ENCODE measurements at places on chromosomes 2 and 18.

DNA sequence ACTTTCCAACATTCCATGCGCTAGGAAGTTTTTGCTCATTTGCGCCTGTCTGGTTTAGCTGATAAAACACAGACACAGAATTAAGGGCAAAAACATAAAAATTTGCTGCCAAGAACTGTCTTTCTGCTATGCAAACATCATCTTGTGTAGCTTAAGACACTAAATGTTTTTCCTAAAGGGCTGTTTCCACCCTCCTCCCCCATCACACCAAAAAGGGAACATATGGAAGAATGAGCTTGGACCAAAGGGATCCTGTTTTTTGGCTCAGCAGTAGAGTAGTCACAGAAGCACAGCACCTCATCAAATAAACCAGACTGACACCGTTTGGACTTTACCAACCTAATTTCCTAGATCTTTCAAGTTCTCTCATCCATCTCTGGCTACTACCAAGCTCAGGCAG is 210.1 kb downstream of the ZNF521 start:
- DNase-seq, result no peak

GRCh38 chr18:77671456-77672167 is 422.0 kb downstream of the GALR1 start:
- DNase-seq, result no peak

- no peak for DNase-seq
These were observed 6.9 kb downstream of the ZNF516 start for GRCh38 chr18:76488190-76488589.

DNA sequence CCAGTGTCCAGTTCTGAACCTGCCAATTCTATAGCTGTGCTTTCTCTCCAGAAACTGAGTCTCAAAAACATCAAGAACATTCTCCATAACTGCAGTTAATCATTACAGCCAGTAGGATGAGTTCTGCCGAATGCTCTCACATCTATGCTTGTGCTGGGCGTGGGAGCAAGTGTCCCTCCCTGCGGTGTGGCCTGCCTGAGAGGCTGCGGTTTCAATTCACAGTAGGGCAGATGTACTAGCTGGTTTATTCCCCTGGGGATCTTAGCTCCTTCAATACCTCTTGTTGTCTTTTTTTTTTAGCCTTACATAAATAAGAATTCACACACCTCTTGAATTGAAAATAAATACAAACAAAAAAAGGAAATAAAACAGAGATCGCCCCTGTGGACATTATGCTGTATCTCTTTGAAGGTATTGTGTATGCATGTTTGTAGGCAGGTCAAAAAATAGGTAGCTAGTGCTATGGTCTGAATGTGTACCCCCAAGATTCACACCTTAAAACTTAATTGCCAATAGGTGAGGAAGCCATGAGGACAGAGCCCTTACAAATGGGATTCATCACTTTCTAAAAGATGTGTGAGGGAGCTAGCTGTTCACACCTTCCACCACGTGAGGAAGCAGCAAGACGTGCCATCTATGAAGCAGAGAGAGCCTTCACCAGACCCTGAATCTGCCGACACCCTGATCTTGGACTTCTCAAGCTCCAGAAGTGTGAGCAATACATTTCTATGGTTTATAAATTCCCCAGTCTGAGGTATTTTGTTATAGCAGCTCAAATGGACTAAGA is 74.3 kb downstream of the BCL2L11 start:
- DNase-seq, result no peak

DNA sequence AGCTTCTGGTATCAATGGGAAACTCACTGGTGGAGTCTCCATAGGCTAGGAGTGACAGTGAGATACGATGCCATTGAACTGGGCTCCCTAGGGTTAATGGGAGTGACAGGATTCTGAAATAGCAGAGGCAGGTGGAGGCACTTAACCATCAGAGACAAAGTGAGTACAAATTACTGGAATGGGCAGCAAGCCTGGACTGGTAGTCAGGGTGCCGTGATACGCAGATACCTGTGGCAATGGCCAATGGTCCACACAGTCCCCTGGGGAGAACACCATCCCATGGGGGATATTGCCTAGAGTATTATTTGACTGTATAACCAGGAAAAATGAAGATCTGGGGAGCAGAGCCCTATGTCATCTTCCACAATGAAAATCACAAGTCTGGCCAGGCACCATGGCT is 17.3 kb downstream of the CHCHD5 start:
- no peak for DNase-seq

DNA sequence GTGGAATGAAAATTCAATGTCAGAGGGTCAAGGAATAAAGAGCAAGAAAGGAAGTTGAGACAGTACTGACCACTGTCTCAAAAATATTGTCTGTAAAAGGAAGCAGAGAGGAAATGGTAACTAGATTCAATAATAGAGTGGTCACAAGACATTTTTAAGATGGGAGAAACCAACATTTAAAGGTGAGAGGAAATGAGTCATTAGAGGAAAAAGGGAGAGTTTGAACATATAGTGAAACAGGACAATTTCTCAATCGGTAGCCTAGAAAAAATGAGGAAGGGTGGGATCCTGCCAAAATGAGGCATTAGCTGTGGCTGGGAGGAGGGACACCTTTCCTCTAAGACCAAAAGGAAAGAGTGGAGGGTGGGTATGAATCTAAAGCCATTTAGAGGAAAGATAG is 288.5 kb downstream of the SP3 start:
- no peak for DNase-seq

DNA sequence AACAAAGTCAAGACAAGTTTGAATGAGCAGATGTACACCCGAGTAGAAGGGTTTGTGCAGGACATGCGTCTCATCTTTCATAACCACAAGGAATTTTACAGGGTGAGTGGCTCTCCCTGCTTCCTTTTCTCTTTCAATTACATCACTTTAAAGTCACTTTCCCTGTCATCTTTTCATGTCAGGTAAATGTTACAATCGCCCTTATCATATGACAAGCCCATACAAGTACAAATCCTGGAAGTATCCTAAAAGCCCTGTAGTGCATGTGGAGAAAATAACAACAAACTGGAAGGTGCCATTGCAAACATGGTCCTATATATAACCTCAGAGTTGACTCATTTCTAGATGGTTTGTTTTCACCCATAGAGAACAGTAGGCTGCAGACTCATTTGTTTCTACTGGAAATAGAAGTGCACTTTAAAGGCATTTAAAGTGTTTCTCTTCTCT is 126.0 kb downstream of the SP100 start:
- no peak for DNase-seq

GRCh38 chr18:80133124-80133523 is 24.1 kb downstream of the ADNP2 start:
- DNase-seq, result no peak

- peak; percentile 66 for DNase-seq
These were observed 86.6 kb downstream of the TMEM182 start for GRCh38 chr2:102848366-102848839.

DNA sequence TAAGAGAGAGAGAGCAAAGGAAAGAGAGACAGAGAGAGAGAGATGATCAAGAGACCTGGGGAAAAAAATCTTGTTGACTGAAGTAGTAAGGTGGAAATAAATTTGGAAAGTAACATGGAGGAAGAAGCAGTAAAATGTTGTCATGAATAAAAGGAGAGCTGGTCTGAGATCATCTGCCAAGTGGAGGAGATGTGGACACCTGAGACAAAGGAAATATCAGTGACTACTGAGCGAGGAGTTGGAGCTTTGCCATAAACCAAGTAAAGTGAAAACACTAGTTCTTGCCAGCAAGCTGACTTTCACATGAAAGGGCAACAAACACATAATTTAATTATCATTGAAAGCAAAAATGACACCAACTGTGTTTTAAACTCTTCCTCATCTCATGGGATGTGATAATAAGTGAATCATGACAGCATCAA is 49.0 kb upstream of the DSG1 start:
- DNase-seq, result no peak

- DNase-seq, result no peak
These were observed 43.2 kb downstream of the PHLPP1 start for GRCh38 chr18:62758591-62758990.

DNA sequence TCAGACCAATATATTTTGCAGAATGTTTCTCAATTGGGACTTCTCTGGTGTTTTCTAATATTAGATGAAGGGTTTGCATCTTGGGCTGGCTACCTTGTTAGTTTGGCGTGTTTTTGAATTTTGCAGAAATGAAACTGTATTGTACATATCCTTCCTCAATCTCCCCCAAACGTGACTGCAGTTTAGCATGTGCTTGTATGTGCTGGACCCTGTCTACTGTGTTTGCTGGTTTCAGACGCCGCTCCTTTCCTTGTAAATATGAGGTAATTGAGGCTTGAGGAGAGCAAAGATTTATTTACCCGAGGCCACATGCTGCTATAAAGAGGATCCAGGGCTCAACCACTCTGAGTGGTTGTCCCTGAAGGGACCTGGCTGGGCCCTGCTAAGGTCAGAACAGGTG is 57.2 kb downstream of the NGEF start:
- DNase-seq, result no peak

- no peak for DNase-seq
These were observed 6.6 kb downstream of the NTSR2 start for GRCh38 chr2:11663427-11663826.

DNA sequence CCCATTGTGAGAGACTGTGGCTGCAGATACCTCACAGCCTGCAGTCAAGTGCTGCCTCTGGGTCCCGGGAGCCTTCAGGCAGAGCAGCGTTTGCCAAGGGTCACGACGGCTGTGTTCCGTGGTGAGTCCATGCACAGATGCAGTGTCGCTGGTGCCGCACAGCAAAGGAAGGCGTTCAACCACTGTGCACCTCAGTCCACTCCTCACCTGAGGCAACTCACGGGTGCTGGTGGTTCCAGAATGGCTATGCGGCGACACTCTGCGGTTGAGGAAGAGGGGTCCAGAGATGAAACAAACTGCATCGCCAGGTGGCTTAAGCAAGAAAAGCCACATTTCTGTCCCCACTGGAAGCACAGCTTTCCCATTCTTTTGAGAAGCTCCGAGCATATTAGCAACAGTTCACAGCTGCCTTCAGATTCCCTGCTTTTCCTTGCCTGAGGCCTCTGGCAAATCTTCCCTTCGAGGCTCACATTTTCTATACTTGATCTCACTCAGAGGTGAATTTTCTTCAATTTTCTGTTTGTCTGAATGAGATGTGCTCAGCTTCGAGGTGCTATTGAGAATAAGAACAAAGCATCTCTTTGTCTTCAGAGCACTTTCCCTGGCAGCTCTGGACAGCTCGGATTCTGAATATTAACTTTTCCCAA is 208.8 kb upstream of the TWIST2 start:
- DNase-seq, result no peak

DNA sequence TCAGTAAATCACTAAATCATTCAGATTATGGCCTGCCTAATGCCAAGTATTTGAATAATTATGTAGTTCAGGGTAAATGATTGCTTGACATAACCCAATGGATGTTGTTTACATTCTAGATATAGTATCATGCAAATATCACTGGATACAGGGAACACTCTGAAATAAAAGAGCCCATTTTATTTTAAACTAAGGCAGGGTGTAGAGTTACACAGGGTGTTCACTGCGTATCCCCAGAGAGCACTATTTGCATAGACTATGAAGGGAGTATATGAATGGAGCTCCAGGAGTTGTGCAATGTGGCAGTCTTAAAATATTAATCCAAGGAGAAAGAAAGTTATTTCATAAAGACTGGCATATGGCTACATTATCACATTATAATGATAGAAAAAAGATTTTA is 701.1 kb upstream of the KLHL29 start:
- DNase-seq, result no peak

DNA sequence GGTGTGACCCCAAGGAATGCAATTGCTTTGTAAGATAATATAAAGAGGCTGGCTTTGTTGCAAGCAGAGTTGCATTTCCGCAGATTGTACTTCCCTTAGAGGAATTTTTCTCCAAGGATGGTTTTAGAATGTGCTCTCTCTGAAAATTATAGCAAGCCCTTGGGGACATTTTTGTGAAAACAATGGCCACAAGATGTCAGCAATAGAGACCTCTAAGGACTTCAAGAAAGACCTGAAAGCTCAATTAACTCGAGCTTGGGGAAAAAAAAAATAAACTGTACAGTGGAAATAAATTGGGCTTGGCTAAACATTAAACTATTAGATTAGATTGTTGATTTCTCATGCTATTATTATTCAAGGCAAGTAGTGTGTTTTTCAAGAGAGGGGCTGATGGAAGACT is 81.3 kb upstream of the KYNU start:
- no peak for DNase-seq

- no peak for DNase-seq
These were observed 154.0 kb downstream of the ANTXR1 start for GRCh38 chr2:69166812-69167468.

- DNase-seq, result no peak
These were observed 196.9 kb downstream of the C1D start for GRCh38 chr2:67865917-67866316.

DNA sequence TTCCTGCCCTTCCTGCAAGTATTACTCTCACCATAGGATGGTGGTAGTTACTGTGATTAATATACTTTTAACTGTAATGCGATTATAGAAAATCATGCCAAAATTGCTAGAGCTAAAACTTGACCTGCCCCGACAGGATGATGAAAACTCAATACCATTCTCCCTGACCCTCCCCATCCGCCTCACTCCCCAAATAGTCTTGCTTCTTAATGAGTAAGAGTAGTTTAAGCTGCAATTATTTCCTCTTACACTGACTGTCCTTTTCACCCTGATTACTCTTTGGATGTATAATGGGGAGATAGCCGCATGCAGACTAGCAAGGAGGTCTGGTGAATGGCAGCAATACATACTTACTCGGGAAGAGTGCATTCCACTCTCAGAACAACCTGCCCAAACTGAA is 269.6 kb upstream of the SIX3 start:
- no peak for DNase-seq

GRCh38 chr18:68034296-68034695 is 517.8 kb upstream of the DSEL start:
- no peak for DNase-seq

GRCh38 chr18:70116949-70117348 is 88.5 kb downstream of the RTTN start:
- no peak for DNase-seq

GRCh38 chr2:132975193-132976105 is 305.4 kb upstream of the LYPD1 start:
- DNase-seq, result no peak
